ENCODE measurements at places on chromosomes 1 and 21. TPM values are rescaled to one million over a fixed set of nuclear protein-coding genes. Genes with fewer than 3 reads are reported as not detected.

Gene IL24
- 0.12 TPM for total RNA-seq

DNA sequence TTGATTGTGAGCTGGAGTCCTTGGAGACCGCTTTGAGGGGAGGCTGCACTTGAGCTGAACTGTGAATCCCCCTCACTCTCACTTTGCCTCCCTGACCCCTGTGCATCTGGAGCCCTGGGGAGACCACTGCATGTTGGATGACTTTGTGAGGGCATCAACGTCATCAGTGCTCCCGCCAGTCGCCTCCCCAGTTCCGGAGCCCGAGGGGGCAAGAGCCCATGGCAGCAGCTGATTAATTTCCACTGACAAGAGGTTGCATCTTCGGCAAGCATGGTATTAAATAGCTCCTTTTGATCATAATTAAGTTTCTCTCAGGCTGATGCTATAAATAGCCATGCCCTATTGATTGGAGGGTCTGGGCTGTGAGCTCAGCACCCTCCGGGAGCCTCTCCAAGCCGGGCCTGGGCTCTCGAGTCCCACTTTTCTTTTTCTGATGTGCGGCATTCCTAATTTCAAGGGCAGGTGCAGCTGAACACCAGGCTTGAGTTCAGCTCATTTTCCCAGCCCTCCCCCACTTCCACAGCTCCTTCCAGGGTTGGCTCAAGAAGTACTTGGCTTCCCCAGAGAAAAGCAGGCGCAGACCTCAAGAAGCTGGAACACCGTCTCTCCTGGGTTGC is 33.2 kb downstream of the KCND3 start:
- H3K4me1 ChIP-seq: no peaks in the 10 kb centered on the region
- no peaks in the 10 kb centered on the region for H3K27me3 ChIP-seq
- H3K27ac ChIP-seq: no peak overlapping the region

GRCh38 chr1:59686170-59686569 is 128.6 kb upstream of the HOOK1 start:
- H3K36me3 ChIP-seq: no peaks in the 10 kb centered on the region
- H3K27me3 ChIP-seq: no peaks in the 10 kb centered on the region
- peak overlapping the region; percentile 11 for H3K27ac ChIP-seq
- no peak overlapping the region for H3K4me3 ChIP-seq
- DNase-seq: no peak

GRCh38 chr1:32683397-32683796 is 19.2 kb downstream of the SYNC start:
- peak overlapping the region; percentile 68 for H3K27ac ChIP-seq
- H3K27me3 ChIP-seq: no peaks in the 10 kb centered on the region
- DNase-seq: no peak
- H3K4me3 ChIP-seq: no peak overlapping the region

DNA sequence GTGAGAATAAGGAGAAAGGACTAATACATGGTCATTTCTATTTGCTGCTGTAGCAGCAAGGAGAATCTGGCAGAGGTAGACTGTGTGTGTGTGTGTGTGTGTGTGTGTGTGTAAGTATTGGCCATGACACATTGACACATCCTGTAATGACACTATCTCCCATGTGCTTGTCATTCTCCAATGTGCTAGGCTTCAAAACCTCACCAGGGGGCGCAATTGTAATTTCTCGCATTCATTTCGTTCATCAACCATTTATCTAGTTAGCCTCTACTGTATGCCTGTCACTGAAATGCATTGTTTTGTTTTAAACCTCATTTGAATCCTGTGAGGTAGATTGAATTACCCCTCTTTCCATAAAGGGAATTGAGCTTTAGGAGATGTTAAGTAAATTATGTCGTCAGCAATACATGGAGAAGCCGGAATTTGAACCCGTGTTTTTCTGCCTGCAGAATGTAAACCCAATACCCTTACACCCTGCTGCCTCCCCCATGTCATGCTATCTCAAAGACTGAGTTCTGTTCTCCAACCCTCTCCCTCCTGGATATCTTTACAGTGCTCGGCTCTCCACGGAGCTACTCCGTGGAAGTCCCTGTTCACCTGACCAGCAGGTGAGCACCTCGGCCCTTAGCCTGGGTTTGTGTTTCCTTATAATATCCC is 100.8 kb downstream of the UCK2 start:
- H3K36me3 ChIP-seq: no peaks in the 10 kb centered on the region
- H3K4me3 ChIP-seq: no peak overlapping the region
- H3K27ac ChIP-seq: no peak overlapping the region
- no peaks in the 10 kb centered on the region for H3K4me1 ChIP-seq

Measured in hepatocyte (in vitro differentiated cells).